ENCODE measurements at places on chromosomes 3 and 15.

DNA sequence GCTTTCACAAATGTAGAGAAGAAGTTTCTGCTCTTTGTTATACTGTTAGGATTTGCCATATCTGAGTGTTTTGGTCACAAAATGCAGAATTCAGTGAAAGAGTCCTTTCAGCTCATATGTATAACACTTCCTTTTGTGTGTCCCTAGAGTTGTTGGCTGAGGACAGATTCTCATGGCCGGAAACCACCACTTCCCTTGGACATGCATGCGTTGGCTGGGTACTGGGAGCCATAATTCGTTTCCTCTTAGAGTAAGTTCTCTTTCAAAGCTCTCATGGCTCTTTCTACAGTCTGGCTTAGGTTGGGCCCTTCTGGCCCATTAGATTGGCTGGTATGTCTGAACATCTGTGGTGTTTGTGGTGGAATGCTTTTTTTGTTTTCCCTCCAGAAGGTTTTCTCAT is 298.5 kb downstream of the DIPK2A start:
- peak; percentile 64 for DNase-seq

DNA sequence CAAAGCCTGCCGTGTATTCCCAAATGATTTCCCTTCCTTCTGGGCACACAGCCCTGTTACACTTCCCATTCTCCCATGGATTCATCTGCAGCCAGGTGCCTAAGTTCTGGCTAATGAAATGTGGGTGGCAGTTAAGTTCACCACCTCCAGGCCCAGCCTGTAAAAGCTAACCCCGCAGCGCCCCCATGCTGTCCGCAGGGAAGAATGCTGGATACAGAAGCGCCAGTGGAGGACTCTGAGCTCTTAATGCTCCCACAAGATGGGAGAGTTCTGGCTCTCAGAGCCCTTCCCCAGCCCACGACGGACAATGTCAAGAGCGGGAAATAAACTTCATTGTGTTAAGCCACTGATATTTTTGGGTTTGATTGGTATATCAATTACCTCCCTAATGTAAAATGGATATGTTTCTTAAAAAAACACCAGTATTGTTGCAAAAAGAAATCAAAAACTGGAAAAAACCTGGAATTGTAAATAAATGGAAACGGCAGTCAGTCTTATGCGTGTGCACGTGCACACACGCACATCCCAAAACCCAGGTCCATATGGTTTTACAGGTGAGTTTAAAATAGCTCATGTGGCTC is 37.7 kb upstream of the FGD5 start:
- peak; percentile 22 for DNase-seq

DNA sequence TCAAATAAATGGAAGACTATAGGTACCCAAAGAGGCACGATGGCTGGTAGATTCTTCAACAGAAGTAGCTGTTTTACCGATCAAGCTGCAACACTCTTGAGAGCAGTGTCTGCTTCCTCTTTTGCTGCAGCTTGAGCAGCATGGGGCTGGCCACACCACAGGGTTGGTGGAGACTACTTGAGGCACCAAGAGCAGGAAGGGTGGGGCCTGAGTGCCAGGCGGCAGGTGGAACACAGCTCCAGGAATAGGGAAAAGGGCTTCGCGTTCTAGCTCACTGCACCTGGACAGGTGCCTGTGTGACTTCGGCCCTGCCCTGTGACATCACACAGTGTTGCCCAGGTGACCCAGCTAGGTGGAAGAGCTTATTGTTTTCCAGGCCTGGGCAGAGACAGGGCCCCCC is at the start of gene CCDC33:
TSS of gene CCDC33 (plus strand) at position 365 of the 400 bp plus-strand sequence. CDS start 394 bp downstream, outside the sequence.
- no peak for DNase-seq

GRCh38 chr3:181860235-181860634 is 148.5 kb downstream of the SOX2 start:
- DNase-seq, result no peak

DNA sequence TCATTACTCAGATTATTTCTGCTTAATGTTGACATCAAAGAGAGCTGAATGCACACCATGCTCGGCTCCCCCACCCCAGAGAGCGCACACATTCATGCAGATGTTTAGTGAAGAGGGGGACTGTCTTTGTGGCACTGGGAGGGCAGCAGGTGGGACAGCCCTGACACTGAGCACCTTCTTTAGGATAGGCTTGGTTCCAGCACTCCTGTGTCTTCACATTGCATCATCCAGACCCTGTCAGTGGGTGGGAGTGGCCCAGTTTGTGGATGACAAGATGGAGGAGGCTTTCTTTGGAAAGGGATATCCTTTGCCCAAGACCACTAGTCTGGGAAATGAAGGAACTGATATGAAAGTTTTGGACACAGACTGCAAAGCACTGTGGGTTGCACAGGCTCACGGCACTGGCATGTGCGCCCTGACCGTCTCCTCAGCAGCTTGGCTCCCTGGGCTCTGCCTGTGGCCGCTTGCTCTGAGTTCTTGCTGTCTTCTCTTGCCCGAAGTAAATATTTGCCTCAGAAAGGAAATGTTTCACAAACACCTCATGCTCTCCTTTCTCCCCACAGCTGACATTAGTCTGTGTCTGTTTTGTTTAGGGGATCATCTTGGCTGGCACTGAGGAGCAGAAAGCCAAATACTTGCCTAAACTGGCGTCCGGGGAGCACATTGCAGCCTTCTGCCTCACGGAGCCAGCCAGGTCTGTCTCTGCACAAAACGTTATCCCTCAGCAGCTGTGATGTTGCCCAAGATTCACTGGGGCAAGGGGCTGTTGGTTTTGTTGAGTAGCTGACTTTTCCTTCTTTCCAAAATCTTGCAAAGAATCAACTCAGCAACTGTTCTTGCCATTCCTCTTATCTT is 16.6 kb downstream of the ACAD9 start:
- DNase-seq, result no peak

DNA sequence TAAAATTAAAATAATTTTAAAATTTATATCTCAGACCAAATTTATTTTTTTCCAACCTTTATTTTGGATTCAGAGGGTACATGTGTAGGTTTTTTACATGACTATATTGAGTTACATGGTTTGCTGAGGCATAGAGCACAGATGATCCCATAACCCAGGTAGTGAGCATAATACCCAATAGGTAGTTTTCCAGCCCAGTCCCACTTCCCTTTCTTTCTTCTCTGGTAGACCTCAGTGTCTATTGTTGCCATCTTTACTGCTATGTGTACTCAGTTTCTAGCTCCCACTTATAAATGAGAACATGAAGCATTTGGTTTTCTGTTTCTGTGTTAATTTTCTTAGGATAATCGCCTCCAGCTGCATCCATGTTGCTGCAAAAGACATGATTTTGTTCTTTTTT is 338.1 kb downstream of the EFHB start:
- DNase-seq, result no peak

GRCh38 chr15:31382713-31383045 is 56.0 kb downstream of the KLF13 start:
- DNase-seq, result no peak

- no peak for DNase-seq
Measured at GRCh38 chr15:91561371-91562100, 292.0 kb upstream of the SLCO3A1 start.

DNA sequence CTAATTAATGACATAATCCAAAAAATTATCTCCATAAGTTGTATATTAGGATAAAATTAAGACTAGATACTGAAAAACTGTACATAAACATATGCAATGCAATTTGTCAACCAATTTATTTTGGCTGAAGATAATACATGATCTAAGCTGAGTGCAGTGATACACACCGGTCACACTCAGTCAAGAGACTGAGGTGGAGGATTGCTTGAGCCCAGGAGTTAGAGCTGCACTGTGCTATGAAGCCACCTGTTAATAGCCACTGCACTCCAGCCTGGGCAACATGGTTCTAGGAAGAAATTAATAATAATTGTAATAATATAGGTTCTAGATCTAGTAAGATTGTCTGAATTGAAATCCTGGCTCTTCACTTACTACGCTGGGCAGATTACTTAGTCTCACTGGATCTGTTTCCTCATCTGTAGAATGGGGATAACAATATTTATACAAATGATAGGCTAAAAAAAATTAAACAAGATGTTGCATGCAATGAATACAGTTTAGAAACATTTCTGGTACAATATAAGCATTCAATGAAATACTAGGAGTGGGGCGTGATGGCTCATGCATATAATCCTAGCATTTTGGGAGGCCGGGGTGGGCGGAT is 15.8 kb downstream of the SLC4A7 start:
- no peak for DNase-seq

DNA sequence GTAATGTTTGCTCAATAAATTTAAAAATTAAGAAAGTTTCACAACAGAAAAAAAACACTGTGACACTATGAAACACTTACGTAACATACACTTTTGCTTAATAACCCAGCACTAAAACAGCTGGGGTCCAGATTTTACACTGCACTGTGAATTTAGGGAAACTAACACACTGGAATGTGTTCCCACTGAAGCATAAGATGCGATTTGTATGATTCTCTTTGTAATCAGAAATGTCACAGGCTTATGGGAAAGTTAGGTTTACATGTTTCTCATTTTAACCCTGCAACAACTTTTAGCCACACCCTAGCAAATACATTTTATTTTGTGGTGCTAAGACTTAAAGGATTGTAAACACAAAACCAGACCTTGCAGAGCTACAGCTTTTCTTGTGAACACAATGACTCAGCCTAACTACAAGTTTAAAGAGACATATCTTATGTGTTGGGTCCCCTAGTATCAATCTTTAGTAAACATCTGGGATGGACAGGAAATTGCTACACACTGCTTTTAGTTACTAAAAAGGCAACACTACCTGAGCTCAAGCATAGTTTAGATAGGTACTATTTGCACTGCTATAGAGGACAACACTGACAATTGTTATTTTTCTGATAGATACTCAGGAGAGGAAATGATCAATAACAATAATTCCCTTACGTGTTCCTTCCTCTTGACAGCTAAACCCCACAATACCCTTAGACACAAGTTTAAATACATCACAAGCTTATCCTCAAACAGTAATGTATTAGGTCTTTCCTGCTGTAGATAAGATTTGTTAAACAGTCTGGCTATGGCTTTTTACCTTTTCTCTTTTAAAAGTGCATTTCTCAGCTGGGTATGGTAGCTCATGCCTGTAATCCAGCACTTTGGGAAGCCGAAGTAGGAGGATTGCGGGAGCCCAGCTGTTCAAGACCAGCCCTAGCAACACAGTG is 3.8 kb downstream of the PLD1 start:
- no peak for DNase-seq

DNA sequence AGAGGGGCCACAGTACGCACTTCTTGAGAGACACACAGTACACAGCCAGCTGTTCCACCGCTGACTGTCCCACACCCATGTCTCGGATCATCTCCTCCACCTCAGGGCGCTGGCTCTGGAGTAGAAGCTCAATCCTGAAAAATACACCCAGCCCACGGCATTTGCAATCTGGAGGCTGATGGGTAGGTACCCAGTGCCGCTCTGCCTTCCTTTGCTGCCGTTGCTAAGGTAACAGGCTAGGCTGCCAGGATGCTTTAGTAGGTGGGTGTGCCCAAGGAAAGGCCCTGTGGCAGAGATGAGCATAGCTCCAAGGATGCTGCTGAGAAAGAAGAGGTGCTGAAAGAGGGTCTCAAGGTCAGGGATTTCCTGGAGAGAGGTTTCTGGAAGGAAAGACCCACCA is 14.6 kb downstream of the TRAIP start:
- no peak for DNase-seq

DNA sequence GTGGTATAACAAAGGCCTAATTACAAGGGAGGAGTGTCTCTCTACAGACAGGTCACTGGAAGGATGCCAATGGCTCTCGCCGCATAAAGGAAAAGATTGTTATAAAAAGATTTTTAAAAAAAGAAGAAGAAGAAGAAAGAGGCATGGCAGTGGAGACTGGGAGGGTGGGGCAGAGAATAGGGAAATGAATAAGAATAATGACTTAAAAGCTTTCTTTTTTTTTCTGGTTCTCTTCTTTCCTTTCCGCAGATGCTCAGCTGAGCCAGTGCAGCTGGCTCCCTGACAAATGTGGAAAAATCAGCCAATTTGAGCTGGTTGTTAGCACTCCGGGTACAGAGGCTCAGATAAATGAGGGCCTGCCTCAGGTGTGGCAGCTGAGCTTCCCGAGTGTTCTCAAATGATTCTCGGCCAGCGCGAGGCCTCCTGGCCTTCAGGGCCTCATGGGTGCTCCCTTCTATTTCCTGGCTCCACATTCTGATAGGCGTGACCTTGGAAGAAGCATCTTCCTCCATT is 234.1 kb downstream of the RORA start:
- DNase-seq, result no peak

GRCh38 chr15:96130734-96131133 is 199.8 kb upstream of the NR2F2 start:
- DNase-seq, result no peak

GRCh38 chr15:72420576-72420975 is 22.5 kb downstream of the TMEM202 start:
- no peak for DNase-seq

DNA sequence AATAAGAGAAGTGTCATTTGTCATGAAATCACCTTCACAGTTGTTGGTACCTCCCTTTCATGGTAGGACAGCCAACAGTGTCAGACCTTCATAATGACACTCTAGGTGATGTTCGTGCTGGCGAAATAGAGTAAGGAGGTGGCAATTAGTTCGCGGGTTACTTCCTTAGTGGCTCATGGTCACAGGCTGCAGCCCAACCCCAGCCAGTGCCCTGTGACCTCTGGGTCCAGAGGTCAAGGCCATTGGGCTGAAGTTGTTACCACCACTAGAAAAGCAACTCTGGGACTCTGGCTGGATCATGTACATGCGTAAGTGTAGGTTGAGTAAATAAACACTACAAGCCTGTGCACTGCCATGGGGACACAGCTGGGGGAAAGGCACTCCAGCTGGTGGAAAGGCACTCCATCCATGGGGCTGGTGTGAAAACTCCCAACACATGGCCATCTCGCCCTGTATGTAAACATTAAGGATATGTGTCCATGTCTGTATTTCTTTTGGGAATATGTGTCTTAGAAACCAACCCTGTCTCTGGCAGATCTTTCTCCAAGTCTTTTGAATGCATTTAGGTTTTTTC is 106.7 kb downstream of the RYK start:
- DNase-seq, result no peak

DNA sequence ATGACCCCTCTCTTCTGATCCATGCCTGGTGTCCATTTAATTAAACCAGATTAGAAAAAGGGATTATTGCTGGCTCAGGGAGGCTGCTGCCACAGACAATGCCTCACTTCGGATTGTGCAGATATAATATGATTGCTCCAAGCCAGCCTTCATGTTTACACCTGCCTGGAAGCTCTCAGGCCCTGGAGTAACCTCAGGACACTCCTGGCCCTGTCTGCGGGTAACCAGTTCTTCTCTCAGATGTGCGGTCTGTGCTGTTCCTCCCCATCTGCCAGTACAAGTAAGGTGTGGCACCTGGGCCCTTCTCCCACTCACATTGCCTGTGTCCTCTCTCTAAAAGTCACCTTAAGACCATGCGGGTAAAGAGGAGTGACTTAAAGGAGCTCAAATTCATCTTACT is 8.8 kb upstream of the GOLGA8J start:
- no peak for DNase-seq

DNA sequence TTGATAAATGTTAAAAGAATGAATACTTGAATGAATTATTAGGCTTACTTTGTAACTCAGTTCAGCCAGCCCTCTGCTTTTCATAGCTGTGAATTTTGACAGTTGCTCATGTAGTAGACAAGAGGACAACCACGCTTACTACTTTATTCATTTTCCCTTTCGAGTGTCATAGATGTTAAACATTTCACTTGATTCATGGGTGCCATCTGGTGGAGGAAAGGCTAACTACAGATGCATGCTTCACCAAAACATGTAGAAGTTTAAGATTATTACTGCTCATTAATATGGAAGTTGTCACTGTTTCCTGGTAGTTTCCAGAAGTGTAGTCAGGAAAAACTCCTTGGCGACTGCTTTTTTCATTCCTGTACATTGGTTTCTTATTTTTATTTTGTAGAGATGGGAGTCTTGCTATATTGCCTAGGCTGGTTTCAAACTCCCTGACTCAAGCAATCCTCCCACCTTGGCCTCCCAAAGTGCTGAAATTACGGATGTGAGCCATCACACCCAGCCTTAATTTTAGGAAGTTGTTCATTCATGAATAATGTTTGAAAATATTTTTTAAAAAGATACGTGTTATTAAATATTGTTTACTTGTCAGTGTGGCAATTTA is 163.2 kb downstream of the B3GALNT1 start:
- no peak for DNase-seq
